KBM-7 (cell line): ENCODE measurements at places on chromosomes 3 and 15.
A peak's percentile ranks its signal among the peaks of the same experiment; 100 is the strongest.

- no peak for DNase-seq
Measured at GRCh38 chr3:151625586-151625985, 108.1 kb upstream of the AADACL2 start.

DNA sequence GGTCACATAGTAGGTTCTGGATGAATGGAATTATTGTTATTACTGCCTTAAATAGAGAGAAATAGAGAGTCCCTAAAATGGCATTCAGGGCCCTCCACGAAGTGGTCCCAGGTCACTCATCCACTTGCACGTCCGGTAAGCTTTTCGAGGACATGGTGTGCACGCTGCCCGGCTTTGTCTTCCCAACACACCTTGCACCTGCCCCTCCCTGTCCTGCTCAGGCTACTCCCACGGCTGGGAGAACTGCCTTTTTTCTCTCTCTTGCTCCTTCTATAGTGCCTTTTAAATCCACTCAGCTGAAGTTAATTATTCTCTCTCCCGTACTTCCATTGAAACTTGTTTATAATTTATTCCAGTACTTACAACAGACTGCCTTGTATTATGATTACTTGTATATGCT is 5.6 kb upstream of the DGKG start:
- no peak for DNase-seq

DNA sequence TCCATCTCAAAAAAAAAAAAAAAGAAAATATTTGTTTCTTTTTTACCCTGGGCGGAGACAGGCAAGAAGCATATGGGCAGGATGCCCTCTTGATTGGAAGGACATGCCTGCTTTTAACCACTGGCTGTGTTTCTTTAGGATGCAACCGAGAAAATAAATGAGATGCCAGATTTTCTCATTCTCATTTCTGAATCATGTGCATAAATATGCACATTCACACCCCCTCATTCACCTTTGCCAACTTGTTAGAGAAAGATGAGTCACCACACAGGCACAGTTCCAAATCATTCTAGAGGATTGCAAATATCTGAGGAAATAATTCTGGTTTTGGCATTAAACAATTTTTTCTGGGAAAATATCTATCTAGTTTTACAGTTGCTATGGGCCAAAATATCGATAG is 3.3 kb downstream of the LIPH start:
- DNase-seq = no peak

DNA sequence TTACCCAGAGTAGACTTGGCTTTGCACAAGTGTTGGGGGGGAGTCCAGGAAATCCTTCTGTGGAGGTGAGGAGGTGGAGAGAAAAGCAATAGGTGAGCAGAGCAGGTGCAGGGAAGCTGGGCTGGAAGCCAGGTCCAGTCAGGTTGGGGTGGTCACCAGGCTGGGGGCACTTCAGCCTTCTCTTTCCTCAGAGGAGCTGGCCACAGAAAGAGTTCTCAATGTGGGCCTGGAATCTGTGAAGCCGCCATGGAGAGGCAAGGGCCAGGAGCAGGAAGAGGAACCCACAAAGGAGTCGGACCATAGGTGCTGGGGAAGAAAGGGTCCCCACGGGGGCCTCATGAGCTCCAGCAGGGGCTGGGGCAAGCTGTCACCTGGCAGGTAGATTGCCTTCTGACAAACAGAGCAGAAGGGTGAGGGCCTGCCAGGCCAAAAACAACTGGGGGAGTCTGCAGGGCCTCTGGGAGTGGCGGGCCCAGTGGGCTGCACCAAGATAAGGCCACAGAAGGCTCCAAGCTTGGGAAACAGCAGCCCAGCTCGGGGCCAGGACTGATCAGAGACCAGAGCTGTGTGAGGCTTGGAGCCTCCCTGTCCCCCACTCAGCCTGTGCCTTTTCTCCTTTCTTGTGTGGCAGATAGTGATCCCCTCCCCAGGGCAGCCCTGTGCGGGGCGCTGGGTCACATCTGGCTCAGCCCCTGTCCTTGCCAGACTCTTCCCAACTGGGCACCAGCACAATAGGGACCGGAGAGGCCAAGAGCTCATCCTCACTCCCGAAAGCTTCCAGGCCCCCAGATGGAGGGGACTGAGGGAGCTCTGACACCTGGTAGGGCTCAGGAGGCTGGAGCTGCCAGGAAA is 53.0 kb upstream of the FGD5 start:
- no peak for DNase-seq

- DNase-seq = no peak
Measured at GRCh38 chr15:57411945-57412768, 35.9 kb downstream of the CGNL1 start.

- no peak for DNase-seq
Measured at GRCh38 chr15:47415539-47415971, 301.8 kb upstream of the SEMA6D start.

- peak; percentile 32 for DNase-seq
Measured at GRCh38 chr3:10309736-10310135, 11.2 kb downstream of the SEC13 start.

DNA sequence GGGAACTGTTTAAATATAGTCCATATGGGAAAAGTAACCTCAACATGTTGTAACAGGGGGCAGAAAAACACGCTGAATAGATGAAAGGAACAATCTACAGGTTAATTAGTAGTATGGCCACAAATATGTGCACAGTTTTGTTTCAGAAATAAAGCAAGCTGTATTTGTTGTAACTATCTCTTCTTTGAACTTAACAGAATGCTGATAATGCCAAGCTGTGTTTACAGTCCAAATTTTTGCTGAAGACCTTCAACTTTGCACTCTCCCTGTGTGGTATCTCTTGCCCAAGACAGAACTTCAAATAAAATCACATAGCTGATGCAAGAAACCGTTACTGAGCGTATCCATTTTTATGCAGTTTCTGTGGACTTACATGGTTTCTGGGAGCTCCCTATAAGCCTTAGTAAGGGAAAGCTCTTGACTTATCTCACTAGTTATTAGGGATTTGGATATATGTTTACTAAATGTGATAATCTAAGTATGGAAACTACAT is 425.4 kb upstream of the TPRG1 start:
- DNase-seq = no peak

- no peak for DNase-seq
Measured at GRCh38 chr3:171768281-171768900, 41.9 kb downstream of the PLD1 start.

DNA sequence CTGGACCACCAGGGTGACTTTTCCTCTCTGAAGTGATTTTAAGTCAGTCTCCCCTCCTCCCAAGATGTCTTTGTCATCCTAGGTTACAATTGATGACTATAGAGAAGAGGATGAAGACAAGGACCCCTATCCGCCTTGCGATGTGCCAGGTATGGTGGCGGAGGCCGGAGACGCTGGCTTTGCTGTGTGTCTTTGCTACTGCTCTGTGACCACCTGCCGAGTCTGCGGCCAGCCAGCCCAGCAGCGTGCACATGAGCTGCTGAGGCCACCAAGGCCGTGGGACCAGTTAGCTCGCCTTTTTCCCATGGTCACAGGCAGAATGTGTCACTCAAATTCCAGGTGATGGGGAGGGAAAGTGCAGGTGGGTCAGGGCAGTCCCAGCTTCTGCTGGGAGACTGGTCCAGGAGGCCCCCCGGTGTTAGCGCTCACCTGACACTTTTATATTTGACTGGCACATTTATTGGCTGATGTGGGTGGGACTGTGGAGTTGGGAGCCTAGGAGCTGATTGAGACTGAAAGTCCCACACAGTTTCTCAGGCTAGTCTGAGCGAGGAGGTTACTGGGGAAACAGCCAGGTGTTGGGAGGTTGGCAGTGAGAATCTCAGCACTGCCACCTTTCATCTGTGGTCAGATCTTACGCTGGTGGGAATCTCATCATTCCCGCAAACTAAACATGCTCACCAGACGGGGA is 114.1 kb downstream of the CHDH start:
- DNase-seq = no peak

DNA sequence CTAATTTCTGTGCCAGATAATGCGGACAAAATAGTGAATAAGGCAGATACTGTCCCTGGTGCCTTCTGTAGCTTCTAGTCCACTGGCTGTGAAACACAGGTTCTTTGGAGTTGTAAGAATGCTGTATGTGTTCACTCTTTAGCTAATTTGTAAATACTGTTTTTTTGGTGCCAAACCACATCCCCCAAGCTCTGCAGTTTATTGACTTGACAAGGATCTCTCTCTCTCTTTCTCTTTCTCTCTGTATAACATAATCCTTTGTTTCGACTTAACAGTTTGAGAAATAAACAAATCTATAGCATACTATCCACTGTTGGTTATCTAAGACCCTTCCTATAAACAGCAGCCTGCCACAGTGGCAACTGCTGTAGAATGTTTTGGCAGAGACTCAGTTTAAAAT is 7.6 kb downstream of the SMAD3 start:
- no peak for DNase-seq

GRCh38 chr15:74613953-74614743 is 1.5 kb upstream of the CLK3 start:
- no peak for DNase-seq

- no peak for DNase-seq
Measured at GRCh38 chr15:64916365-64916764, 4.7 kb downstream of the ANKDD1A start.

DNA sequence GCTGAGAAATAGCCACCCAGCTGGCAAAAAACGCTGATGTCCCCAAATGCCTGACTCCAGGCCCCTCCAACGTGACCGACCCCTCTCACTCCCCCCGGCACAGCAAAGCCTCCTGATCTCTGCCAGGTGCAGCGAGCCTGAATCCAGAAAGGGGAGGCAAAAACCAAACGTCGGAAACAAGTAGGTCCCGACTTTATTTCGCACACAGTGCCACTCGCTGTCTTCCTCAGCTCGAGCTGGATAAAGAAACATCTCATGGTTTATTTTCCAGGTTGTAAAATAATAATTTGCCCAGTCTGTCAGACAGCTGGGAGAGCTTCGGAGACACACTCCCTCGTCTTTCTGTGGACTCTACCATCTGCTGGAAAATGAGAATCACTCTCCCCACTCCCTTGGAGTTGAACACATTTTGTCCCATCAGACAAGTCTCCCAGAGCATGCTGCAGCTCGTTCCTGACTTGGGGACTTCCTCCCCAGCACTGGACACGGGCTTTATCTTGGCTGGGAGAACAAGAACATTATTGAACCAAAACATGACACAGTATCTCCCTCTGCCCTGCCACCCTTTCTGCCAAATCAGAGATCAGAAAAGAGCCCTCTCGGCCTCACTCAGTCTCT is 142.8 kb downstream of the NUP210 start:
- no peak for DNase-seq

DNA sequence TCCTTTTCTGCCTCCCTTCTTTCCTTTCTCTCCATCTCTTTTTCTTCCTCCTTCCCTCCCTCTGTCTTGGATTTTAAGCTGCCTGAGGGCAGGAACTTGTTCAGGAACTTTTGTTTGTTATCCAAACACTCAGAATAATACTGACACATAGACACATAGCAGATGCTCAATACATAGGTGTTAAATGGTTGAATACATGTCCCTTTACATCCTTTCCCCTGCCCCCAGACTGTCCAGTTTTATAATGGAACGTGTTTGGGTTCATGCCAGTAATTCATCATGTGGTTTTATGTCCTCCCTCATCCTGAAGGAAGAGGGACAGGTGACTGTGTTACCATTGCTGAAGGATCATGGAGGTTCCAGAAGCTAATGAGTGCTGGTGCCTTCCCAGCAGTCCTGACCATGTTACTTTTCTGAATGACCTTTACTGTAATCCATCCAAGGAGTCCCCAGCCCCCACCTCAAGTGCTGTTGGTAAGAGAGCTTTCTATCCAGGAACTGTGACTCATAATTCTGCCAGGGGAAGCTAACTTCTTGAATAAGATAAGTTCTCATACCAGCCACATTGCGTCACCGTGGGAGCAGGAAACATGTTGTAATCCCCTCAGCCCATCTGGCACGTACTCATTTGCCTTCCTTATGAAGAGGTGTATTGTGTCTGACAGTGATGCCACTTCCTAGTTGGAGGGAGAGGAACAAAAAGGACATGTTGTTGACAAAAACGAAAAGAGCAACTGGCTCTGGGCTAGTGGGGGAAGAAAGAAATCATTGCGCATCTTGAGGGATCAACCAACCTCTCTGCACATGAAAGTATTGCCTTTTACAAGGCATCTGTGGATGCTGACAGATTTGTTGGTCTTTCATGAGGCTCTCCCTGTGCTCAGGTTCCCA is 52.4 kb downstream of the IL1RAP start:
- peak; percentile 98 for DNase-seq

DNA sequence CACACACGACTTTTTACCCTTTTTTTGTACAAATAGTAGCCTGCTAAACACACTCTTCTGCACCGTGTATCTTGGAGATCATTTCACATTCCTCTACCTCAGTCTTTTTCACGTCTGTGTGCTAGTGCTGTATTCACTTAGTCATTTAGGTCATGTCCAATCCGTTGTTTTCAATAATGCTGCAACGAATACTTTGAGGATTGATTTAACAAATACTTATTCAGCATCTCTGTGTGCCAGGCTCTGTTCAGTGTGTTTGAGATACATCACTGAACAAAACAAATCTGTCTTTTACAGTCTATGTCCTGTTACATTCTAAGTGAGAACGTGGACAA is 882 bp downstream of the JMJD7 start:
- no peak for DNase-seq

GRCh38 chr3:15384510-15385237 is 42.7 kb downstream of the METTL6 start:
- DNase-seq = no peak

- DNase-seq = no peak
Measured at GRCh38 chr15:35567392-35567791, 21.4 kb upstream of the DPH6 start.

DNA sequence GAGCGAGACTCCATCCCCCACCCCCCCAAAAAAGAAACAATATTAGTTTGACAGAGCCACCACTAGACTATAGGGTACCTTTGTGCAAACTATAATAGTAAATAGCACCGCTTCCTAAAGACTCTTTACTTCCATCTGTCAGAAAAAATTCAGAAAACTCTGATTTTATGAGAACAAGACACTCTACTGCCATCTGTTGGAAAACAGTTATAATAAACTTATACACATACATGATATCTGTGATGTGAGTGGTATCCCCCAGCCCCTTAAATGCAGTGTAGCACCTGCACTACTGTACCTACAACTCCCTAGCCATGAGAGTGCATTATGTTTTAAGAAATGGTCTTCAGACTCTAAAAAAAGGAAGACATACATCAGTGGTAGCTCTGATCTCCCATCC is 47.1 kb upstream of the CTDSPL start:
- peak; percentile 18 for DNase-seq

GRCh38 chr3:33089515-33089914 is 7.4 kb downstream of the GLB1 start:
- peak; percentile 17 for DNase-seq

DNA sequence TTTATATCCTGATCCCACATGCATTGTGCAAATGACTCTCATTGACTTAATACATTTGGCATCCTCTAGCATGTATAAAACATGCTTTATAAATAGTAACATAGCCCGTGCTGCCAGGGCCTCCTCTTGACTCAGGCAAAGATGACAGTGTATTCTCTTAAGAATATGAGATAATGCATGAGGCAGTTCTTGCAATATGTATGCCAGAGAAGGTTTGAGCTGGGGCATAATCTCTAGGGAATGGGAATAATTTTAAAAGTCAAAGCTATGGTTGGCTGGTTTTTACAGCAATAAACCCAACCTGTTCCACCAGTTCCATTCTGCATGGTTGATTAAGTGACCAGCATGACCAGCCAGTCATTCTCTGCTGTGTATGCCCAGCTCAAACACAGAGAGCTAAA is 179.0 kb upstream of the PFN2 start:
- no peak for DNase-seq

- no peak for DNase-seq
Measured at GRCh38 chr15:56616551-56616950, 116.8 kb downstream of the ZNF280D start.
